HS-27A (cell line): ENCODE measurements at places on chromosomes 2 and 18.
A peak's percentile ranks its signal among the peaks of the same experiment; 100 is the strongest.

DNA sequence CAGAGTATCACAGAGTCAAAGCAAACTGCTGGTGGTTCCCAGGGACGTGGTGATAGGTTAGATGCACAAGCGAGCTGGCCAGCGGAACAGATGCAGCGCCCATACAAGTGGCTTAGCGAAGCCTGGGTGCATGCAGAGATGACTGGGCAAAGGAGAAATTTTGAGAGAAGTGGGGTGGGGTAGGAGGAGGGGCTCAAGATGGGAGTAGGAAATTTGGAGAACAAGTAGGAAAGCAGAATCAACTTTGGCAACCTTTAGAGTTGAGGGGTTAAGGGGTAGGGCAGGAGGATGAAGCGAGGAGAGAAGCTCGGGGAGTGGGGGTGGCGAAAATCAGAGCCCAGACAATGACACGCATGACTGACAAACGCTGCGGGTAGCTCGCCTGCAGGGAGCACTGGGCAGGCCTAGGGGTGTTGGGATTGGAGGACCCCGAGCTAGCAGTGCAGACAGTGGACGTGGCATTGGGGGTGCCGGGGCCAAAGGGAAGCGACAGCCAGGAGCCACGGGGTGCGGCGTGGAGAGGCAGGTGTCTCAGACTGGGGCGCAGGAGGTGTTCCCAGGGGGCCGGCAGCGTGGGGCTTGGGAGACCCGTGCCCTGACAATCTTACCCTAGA is 431 bp downstream of the FAM98A start:
- peak; percentile 24 for DNase-seq

- no peak for DNase-seq
Measured at GRCh38 chr2:98063291-98063854, 23.6 kb upstream of the VWA3B start.

GRCh38 chr2:229261599-229261998 is 9.5 kb downstream of the PID1 start:
- no peak for DNase-seq

DNA sequence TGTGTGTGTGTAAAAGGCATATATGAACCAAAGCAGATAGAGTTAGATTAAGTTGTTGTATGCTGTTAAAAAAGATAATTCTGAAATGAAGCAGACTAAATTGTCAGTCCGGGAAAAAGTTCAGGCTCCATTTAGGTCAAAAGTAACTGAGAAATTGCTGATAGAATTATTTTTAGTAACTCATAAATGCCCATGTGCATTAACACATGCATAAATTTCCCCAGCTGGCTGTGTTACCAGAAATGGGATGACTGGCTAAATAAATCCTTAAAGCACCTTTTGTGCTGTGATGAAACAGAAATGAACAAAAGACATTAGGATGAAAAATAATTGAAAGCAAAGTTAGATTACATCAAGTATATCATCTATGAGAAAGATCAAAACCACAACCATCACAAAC is 111.3 kb downstream of the NYAP2 start:
- no peak for DNase-seq

DNA sequence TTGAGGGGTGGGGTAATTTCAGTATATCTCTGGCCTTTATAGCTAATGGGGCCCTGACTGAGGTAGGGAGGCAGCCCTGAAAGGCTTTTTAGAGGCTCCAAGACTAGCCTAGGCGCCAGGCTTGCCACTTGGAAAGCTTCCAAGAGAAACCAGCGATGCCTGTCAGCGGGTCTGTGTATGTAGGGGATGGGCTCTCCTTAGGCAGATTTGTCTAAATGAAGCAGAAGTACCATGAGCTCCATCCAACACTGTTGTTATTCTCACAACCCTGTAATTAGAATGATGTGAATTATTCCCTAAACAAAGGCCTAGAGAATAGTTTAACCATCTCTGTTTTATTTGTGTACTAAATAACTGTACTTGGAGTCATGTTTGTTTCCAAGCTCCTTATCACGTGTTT is 138.1 kb downstream of the B3GNT2 start:
- DNase-seq, result no peak

GRCh38 chr2:85371045-85371444 is 16.5 kb downstream of the ELMOD3 start:
- DNase-seq, result no peak

GRCh38 chr2:223092667-223093066 is 40.7 kb downstream of the KCNE4 start:
- DNase-seq, result no peak

DNA sequence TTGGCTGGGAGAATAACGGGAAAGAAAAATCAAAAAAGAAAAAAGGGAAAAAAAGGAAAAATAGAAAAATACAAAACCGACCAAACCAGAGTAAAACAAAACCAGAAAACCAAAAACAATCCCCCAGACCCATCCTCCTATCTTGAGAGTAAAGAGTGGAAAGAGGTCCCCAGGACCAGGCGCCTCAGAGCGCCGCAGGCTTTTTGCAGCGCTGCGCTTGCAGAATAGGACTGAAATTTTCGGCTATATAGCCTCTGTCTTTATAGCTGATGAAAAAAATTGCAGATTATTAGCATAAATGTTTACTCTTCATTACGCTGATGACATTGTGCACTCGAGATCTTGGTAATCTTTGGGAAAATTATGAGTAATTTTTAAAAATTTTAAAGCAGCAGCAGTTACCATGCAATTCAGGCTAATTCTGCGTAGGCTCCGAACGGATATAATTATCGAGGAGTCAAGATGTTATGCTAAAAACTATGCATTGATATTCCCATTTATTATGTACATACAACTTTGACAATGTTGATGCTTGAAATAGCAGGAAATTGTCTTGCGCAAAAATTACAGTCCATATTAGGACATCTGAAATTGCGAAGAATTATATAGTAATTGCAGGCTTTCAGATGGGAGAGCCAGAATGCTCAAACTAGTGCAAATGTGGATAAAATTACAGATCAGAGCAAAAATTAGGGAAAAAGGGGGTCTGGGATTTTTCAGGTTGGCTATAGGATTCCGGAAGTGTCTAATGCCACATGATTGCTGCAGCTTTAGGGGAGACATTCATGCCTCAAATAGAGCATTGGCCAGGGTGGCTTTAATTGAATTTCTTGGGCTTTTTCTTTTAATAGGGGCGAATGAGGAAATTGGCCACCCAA is 8.3 kb downstream of the DLX1 start:
- DNase-seq, result no peak

DNA sequence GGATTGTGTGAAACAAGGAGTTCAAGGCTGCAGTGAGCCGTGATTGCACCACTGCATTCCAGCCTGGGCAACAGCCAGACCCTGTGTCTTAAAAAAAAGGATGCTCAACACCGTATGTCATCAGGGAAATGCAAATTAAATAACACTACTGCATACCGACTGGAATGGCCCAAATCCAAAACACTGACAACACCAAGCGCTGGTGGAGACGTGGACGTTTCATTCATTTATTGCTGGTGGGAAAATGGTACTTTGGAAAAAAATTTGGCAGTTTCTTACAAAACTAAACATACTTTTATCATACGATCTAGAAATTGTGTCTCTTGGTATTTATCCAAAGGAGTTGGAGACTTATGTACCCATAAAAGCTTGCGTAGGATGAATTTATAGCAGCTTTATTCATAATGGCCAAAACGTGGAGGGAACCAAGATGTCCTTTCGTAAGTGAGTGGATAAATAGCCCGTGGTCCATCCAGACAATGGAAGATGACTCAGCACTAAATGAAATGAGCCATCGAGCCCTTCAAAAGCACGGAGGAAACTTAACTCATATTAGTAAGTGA is 24.2 kb downstream of the NEU4 start:
- DNase-seq, result no peak

DNA sequence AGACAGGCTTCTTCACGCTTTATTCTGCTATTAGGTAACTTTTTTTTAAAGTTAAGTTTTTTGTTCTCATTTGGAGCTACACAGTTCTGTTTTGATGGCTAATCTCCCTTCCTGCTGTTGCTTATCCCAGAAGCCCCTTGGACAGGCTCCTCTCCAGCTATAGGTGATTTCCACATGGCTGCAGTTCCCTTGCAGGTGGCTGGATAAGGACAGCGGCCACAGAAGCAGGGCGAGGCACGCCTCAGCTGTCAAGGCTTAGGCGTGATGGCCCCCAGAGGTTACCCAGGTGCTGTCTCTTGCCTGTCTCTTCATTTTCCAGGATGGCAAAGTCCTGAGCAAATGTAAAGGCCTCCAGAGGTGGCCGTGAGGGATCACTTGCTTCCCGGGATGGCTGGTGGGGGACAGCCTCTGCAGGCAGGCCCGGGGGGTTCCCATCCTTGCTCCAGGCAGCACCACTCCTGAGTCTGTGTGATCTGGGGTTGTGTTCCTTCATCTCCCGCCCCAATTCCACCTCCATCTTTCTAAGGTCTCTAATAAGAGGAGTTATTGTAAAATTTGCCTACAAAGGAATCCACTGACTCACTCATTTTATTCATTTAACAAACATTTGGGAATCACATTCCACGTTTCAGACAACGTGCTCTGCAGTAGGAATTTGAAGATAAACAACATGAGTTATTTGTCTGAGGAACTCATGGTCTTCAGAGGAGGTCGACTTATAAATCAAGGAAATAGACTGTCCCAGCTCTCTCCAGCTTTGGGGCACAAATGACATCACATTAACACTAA is 53.4 kb downstream of the NAPG start:
- DNase-seq, result peak; percentile 51

DNA sequence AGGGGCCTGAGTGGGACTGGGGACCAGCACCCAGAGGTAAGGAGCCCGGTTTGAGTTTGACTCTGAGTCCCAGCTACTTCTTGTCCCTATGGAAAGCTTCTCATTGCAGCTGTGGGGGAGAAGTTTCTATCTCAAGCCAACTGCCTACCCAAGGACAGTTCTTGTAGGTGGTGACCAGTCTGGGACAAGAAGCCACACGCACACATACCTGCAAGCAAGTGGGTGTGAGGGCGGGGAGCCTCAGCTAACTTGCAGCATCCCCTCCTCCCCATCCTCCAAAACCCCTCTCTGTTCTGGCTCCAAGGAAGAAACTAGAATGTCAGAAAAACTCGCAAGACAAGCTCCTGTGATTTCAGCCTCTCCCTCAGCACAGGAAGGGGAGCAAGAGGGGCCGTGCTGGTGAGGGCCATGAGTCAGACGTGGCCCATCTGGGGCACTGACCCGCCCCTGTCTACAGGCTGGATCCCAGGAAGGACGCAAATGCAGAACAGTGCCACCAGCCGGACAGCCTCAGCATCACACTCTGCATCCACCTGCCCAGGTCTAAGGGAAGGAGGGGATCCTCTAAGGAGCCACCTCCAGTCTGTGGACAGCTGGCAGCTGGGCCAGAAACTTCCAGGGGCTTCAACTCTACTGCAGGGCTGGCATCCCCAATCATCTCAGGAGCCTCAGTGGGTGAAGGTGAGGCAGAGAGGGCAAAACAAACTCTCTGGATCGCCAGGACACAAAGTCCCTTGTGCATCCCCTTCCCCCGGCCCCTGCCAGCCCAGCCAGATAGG is 103.4 kb downstream of the TNS1 start:
- no peak for DNase-seq

GRCh38 chr2:112004253-112004645 is 50.8 kb upstream of the TMEM87B start:
- no peak for DNase-seq

GRCh38 chr2:85989288-85989865 is 100.6 kb upstream of the ST3GAL5 start:
- DNase-seq, result no peak

GRCh38 chr2:85560812-85561279 is 447 bp downstream of the GGCX start:
- no peak for DNase-seq

- DNase-seq, result no peak
Measured at GRCh38 chr2:20488782-20489181, 41.9 kb downstream of the RHOB start.

DNA sequence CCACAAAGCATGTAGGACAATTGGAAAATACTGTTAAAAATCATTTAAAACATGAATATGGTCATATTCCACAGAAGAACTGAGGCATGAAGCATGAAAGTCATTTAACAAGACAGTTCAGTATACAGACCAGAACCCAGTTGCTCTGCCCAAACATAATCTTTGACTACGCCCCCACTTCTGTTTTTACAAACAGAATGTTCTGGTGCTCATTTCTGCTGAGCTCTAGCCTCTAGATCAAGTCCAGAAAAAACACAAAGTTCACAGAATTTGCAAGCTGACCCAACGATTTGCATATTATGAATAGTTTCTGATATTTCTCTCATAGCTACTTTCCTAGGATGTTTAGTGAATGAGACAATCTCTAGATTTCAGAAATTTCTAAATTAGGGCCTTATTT is 424.9 kb downstream of the PID1 start:
- no peak for DNase-seq

- DNase-seq, result no peak
Measured at GRCh38 chr2:32849456-32850194, 97.1 kb upstream of the LTBP1 start.
